ENCODE measurements at places on chromosomes 16 and 17. TPM values are rescaled to one million over a fixed set of nuclear protein-coding genes. Genes with fewer than 3 reads are reported as not detected.
A peak's percentile ranks its signal among the peaks of the same experiment; 100 is the strongest.

AP2B1 gene
- 147 TPM for total RNA-seq

GRCh38 chr17:28983286-28984230, 22.3 kb downstream of the SEZ6 start:
- DNase-seq: no peak

BEAN1 gene
- not detected for total RNA-seq

ETV4 gene
- total RNA-seq: 7.8 TPM

DNA sequence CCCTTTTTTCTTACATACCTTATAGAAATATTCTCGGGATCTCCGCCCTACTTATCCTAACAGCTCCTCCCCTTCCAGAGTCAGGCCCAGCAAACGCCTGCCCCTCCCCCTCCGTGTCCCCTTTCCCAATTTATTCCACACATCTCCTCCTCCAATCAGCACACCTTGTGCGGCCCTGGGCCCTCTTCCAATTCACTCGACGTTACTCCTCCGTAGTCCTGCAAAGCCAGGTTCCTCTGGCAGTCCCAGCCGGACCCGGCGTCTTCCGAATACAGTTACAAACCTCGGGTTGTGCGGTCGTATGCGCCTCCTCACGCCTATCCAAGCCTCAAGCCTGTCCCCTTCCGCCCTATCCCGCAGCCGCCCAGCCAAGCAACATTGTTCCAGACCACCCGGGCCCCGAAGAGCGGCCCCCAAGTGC, 677 bp downstream of the CBX1 start:
- DNase-seq: no peak

DNA sequence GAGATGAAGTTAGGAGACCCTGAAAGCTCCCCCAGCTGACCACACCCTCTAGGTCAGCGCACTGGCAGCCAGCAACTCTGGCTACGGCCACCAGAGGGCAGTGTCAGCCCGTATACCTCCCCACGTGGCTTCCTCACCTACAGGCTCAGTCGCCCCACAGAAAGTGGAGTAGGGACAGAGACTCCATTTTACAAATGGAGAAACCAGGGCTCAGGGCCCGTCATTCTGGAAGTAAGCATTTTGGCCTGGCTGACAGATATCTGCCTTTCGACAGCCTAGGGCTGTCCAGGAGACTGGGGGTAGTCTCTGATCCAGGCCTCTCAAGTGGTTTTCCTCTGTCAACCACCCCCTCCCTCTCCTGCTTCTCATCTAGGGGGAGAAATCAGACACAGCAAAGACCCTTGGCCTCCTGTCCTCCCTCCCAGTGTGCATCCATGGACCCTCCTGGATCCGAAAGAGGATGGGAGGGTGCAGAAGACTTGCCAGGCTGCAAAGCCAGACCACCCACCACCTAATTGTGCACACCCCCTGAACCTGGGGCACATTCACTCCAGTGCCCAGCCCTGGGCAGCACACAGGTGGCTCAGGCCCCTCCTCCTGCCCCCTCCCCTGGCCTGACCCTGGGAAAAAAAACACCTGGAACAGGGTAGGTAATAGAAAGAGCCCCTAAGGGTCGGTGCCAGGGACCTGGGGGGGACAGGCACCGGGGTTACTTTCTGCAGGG, 3.8 kb upstream of the HAP1 start:
- peak; percentile 76 for DNase-seq

CDH3 gene
- total RNA-seq: 0.37 TPM

DNA sequence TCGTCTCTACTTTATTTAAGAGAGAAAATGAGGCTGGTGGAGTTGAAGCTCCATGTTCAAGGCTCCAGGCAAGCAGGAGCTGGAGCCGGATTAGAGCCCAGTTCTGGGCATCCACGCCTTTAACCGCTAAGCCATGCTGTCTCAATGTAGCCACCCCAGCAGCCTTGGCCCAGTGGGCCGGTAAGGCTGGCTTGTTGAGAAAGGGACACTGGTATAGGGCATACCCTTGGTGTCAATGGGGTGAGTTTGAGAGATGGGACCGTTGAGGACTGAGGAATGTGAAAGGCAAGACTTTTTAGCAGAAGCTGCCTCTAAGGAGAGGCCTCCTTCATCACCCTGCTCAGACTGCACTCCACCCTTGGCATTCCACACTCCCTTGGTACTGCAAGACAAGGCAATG, 147.4 kb downstream of the CYLD start:
- DNase-seq: no peak

GRCh38 chr16:67857547-67858233, 10.2 kb upstream of the CENPT start:
- DNase-seq: no peak

- no peak for DNase-seq
Observed at GRCh38 chr17:71111934-71112333, 942.6 kb downstream of the KCNJ2 start.

DNA sequence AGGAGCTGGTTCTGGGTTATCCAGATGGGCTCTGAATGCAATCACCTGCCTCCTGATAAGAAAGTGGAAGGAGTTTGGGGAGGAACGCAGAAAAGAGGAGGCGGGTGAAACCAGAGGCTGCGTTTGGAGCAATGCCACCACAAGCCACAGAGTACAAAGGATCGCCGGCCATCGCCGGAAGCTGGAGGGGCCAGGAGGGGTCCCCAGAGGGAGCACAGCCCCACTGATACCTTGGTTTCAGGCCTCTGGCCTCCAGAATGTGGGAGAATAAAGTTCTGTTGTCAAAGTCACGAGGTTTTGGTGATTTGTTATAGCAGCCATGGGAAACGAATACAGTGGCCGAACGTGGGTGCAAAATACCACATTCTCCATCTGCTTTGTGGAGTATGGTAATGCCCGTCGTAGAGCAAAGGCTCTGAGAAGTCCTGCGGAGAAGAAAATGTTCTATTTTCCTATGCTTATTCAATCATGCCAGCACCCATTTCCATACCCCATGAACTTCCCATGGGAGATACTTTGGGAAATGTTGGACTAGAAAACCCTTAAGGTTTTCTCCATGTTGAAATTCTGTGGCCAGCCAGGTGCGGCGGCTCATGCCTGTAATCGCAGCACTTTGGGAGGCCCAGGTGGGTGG, 51.4 kb downstream of the ZDHHC7 start:
- DNase-seq: no peak

- peak; percentile 25 for DNase-seq
Observed at GRCh38 chr16:29025218-29025617, 40.4 kb downstream of the LAT start.

TNFSF12 gene
- total RNA-seq: 11.6 TPM

DNA sequence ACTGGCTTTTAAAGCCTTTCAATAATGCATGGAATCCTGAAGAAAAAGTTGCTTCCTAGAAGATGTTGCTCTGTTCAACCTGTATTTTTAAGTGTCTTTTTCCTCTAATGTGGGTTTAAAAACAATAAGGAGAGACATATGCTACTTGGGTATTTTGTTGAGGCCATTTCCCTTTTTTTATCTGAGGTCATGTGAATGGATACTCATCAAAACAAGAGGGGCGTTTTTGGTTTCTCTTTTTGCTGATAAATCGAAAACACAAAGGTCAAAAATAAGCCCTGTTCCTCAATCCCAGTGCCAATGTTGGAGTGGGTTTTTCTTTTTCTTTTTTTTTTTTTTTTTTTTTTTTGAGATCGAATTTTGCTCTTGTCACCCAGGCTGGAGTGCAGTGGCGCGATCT, 468.0 kb upstream of the RBFOX1 start:
- DNase-seq: no peak

- DNase-seq: no peak
Observed at GRCh38 chr17:77837917-77838316, 120.6 kb upstream of the TNRC6C start.

GRCh38 chr17:36824678-36825101, 112.6 kb upstream of the LHX1 start:
- DNase-seq: no peak

NKD1 gene
- total RNA-seq: 0.86 TPM

DNA sequence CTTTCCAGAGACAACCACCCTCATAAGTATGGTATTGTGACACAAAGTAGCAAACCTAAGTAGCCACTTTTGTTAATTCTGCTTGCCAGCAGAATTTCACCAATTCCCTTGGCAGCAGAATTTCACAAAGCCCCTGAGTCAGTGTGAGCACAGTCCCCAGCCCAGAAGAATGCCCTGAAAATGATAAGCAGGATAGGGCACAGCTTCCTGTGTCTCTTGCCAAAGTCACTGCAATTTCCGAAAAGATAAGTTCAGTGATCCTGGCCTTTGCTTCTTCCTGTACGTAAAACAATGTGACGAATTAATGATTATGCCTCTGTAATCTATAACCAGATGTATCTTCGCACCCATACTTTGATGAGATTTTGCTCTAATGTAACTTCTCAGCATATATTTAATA, 16.0 kb upstream of the WIPF2 start:
- no peak for DNase-seq

GRCh38 chr17:82031303-82031884, at the start of gene RAC3:
TSS of gene RAC3 (plus strand) at chr17:82031678. CDS start at chr17:82031762, 84 bp downstream.
- peak; percentile 46 for DNase-seq

B4GALNT2 gene
- not detected for total RNA-seq

DNA sequence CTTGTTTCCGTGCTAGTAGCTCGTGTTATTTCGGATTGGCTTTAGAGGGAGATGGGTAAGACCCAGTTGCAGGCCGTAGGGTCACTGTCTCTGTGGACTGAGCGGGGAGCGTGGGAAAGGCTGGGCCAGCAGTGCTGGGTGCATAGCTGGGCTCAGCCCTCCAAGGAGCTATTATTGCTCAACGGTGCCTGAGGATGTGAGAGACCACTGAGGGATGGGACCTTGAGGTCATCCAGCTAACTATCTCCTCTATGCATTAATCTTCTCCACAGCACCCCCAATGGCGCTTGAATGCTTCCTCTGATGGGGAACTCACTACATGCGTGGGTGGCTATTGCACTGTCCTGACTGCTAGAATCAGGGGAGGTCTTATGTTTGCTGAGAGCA, 126.1 kb upstream of the FOXF1 start:
- DNase-seq: no peak

- no peak for DNase-seq
Observed at GRCh38 chr17:15274017-15274416, 8.9 kb upstream of the PMP22 start.

PRSS33 gene
- total RNA-seq: 0.40 TPM

GRCh38 chr17:34665150-34665806, 85.9 kb downstream of the TMEM132E start:
- DNase-seq: no peak

- no peak for DNase-seq
Observed at GRCh38 chr17:10224582-10225195, 26.3 kb upstream of the GAS7 start.

- no peak for DNase-seq
Observed at GRCh38 chr17:81922566-81923301, 4.8 kb upstream of the SIRT7 start.

OR4D1 gene
- 0.14 TPM for total RNA-seq

- no peak for DNase-seq
Observed at GRCh38 chr16:53031323-53031942, 21.3 kb downstream of the CHD9NB start.

- no peak for DNase-seq
Observed at GRCh38 chr16:89113661-89114060, 20.0 kb downstream of the ACSF3 start.

CFAP119 gene
- total RNA-seq: 3.7 TPM

- DNase-seq: no peak
Observed at GRCh38 chr17:47649972-47650524, 329 bp downstream of the KPNB1 start.

Measured in activated naive CD8-positive, alpha-beta T cell treated with anti-CD3 and anti-CD28 coated beads for 36 hours (primary cell).